Gastroesophageal sphincter (tissue), 4 donors: ENCODE measurements at places on chromosomes 13 and 19. TPM values are rescaled to one million over a fixed set of nuclear protein-coding genes. Genes with fewer than 3 reads are reported as not detected.

DNA sequence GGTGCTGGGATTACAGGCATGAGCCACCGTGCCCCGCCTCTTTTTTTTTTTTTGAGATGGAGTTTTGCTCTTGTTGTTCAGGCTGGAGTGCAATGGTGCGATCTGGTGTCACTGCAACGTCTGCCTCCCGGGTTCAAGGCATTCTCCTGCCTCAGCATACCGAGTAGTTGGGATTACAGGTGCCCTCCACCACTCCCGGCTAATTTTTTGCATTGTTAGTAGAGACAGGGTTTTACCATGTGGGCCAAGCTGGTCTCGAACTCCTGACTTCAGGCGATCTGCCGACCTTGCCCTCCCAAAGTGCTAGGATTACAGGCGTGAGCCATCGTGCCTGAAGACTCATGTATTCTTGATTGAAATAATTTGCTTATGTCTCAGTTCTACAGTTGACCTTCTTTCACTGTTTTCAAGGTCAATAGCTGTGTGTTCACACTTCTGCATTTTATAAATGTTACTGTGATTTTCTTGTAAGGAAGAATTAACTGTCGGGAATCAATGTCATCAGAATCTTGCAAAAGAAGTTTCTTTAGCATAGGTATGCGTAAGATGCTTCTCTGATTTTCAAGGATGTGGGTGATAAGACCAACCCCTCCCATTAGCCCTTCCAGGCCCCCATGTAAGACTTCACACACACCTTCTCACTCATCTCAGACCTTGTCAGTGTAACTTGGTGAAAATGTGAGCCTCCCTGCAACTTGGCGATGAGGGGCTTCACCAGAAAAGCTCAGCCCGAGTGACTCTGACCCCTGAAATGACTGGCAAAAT is 12.7 kb upstream of the ZNF701 start:
- H3K4me3 ChIP-seq: no peak overlapping the region
- H3K27ac ChIP-seq: no peak overlapping the region
- peaks cover 92% of the 10 kb centered on the region for H3K36me3 ChIP-seq
- ATAC-seq: no peak
- no peaks in the 10 kb centered on the region for H3K4me1 ChIP-seq
- H3K27me3 ChIP-seq: no peaks in the 10 kb centered on the region

- no peak for ATAC-seq
- H3K36me3 ChIP-seq: no peaks in the 10 kb centered on the region
- H3K4me1 ChIP-seq: no peaks in the 10 kb centered on the region
- H3K27me3 ChIP-seq: peaks cover 9% of the 10 kb centered on the region
- H3K27ac ChIP-seq: no peak overlapping the region
Measured at GRCh38 chr19:45244133-45244794, 943 bp downstream of the EXOC3L2 start.

GPR12 gene
- not detected for total RNA-seq

CASP14 gene
- not detected for total RNA-seq

GRCh38 chr13:109249780-109250528 is 536.4 kb downstream of the IRS2 start:
- no peak overlapping the region for H3K27ac ChIP-seq
- H3K4me3 ChIP-seq: no peak overlapping the region
- H3K4me1 ChIP-seq: no peaks in the 10 kb centered on the region

- H3K36me3 ChIP-seq: no peaks in the 10 kb centered on the region
- H3K27ac ChIP-seq: no peak overlapping the region
- no peaks in the 10 kb centered on the region for H3K4me1 ChIP-seq
- no peak for ATAC-seq
- no peak overlapping the region for H3K4me3 ChIP-seq
Measured at GRCh38 chr13:56317841-56318240, 822.9 kb upstream of the PRR20A start.

KATNAL1 gene
- 29.5 TPM for total RNA-seq

GRCh38 chr13:83153848-83154247 is 728.4 kb downstream of the SLITRK1 start:
- no peaks in the 10 kb centered on the region for H3K4me1 ChIP-seq
- no peaks in the 10 kb centered on the region for H3K27me3 ChIP-seq
- no peak for ATAC-seq
- H3K36me3 ChIP-seq: no peaks in the 10 kb centered on the region

DNA sequence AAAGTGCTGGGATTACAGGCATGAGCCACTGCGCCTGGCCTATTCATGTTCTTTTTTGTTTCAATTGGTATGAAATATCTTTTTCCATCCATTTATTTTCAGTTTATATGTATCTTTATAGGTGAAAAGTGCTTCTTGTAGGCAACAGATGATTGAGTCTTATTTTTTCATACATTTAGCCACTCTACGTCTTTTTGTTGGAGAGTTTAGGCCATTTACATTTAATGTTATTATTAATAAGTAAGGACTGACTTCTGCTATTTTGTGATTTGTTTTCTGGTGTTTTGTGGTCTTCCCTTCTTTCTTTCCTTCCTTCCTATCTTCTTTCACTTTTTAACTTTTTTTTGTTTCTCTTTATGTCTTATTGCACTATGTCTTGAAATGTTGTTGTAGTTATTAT is 16.7 kb upstream of the KBTBD7 start:
- no peak overlapping the region for H3K27ac ChIP-seq
- no peaks in the 10 kb centered on the region for H3K4me1 ChIP-seq
- no peaks in the 10 kb centered on the region for H3K36me3 ChIP-seq
- ATAC-seq: no peak
- H3K4me3 ChIP-seq: no peak overlapping the region
- no peaks in the 10 kb centered on the region for H3K27me3 ChIP-seq

- peaks cover 9% of the 10 kb centered on the region for H3K4me1 ChIP-seq
- H3K4me3 ChIP-seq: no peak overlapping the region
- no peak overlapping the region for H3K27ac ChIP-seq
Measured at GRCh38 chr13:26498656-26499601, 58.6 kb upstream of the WASF3 start.

DNA sequence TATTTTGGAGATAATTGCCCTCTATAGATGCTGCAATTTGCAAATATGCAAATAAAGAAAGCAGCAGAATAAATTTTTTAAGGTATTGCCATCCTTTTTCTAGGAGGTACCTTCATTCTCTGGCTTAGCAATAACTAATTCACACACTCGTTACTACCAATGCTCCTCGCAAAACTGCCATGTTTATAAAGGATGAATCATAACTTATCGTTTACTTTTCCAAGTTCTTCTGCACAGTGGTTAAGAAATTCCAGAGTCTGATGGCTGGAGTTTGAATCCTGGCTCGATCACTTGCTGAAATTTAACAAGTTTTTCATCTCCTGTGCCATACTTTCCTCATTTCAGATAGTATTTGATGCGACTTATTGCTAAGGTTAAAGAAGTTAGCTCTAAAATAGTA is 708.6 kb upstream of the KLHL1 start:
- H3K4me1 ChIP-seq: no peaks in the 10 kb centered on the region
- ATAC-seq: no peak
- no peak overlapping the region for H3K4me3 ChIP-seq
- no peaks in the 10 kb centered on the region for H3K27me3 ChIP-seq

- no peaks in the 10 kb centered on the region for H3K4me1 ChIP-seq
- no peak for ATAC-seq
- no peaks in the 10 kb centered on the region for H3K36me3 ChIP-seq
Measured at GRCh38 chr19:34393031-34393430, 11.2 kb upstream of the PDCD2L start.

TSC22D1 gene
- 389 TPM for total RNA-seq

TDRD12 gene
- 1.7 TPM for total RNA-seq

PRTN3 gene
- not detected for total RNA-seq

GRCh38 chr19:39595950-39596349 is 6.4 kb upstream of the LGALS13 start:
- no peak for ATAC-seq
- no peak overlapping the region for H3K27ac ChIP-seq
- H3K4me1 ChIP-seq: no peaks in the 10 kb centered on the region
- no peak overlapping the region for H3K4me3 ChIP-seq

- H3K27me3 ChIP-seq: no peaks in the 10 kb centered on the region
- no peak overlapping the region for H3K4me3 ChIP-seq
- no peaks in the 10 kb centered on the region for H3K36me3 ChIP-seq
- no peak for ATAC-seq
- H3K4me1 ChIP-seq: no peaks in the 10 kb centered on the region
Measured at GRCh38 chr13:76000131-76000530, 364.0 kb downstream of the LMO7 start.

GRCh38 chr13:98365302-98365701 is 188.2 kb upstream of the RNF113B start:
- H3K4me3 ChIP-seq: no peak overlapping the region
- no peak overlapping the region for H3K27ac ChIP-seq
- peaks cover 12% of the 10 kb centered on the region for H3K36me3 ChIP-seq
- ATAC-seq: no peak

GRCh38 chr19:53463263-53463662 is 4.3 kb upstream of the ZNF813 start:
- H3K27me3 ChIP-seq: peaks cover 31% of the 10 kb centered on the region
- H3K36me3 ChIP-seq: no peaks in the 10 kb centered on the region
- no peak overlapping the region for H3K4me3 ChIP-seq
- peak overlapping the region; percentile 61 for H3K27ac ChIP-seq

UQCR11 gene
- total RNA-seq: 95.9 TPM

ZNF552 gene
- 2.7 TPM for total RNA-seq

DNA sequence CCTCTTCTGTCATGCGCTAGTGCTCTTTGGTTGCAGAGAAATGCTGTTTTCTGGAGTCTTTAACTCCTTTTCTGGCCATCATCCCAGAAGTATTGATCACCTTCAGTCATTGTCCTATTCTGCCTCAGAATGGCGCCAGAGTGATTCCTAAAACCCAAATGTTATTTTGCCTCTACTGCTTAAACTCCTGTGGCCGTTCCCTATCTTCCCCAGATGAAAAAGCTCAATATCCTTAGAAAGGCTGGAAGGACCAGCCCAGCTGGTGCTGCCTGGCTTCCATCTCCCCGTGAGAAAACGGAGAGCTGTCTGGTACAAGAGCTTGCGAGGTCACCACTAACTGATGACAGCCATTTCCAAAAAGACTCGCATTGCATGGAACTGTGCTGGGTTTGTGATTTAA is 179.1 kb downstream of the RBM26 start:
- no peaks in the 10 kb centered on the region for H3K4me1 ChIP-seq
- no peaks in the 10 kb centered on the region for H3K27me3 ChIP-seq
- no peaks in the 10 kb centered on the region for H3K36me3 ChIP-seq
- H3K4me3 ChIP-seq: no peak overlapping the region
- ATAC-seq: no peak

GRCh38 chr19:45834970-45835369 is 19.9 kb upstream of the RSPH6A start:
- H3K27me3 ChIP-seq: no peaks in the 10 kb centered on the region
- H3K27ac ChIP-seq: no peak overlapping the region
- no peak overlapping the region for H3K4me3 ChIP-seq
- H3K36me3 ChIP-seq: peaks cover 100% of the 10 kb centered on the region

- peaks cover 14% of the 10 kb centered on the region for H3K36me3 ChIP-seq
- ATAC-seq: no peak
- H3K27ac ChIP-seq: no peak overlapping the region
- no peaks in the 10 kb centered on the region for H3K27me3 ChIP-seq
Measured at GRCh38 chr13:30457306-30457891, 8.3 kb downstream of the HMGB1 start.

DNA sequence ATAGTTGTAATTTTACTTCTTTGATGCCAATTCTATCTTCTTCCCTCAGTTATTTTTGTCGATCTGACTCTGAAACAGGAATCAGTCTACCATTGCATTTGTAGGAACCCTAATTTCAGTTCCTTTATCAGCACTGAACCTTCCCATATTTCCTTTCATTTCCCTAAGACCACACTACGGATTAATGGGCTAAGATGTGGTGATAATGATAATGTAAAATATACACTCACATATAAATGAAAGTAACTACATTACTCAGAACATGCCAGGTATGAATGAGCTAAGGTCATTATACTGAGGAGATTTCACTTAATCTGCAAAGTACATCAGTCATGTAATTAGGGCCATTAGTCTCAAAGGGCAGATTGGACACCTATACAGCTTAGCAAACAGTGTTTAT is 60.2 kb upstream of the RFC3 start:
- ATAC-seq: no peak
- H3K27me3 ChIP-seq: no peaks in the 10 kb centered on the region
- H3K27ac ChIP-seq: no peak overlapping the region
- H3K4me1 ChIP-seq: no peaks in the 10 kb centered on the region

PSG6 gene
- total RNA-seq: not detected

DNA sequence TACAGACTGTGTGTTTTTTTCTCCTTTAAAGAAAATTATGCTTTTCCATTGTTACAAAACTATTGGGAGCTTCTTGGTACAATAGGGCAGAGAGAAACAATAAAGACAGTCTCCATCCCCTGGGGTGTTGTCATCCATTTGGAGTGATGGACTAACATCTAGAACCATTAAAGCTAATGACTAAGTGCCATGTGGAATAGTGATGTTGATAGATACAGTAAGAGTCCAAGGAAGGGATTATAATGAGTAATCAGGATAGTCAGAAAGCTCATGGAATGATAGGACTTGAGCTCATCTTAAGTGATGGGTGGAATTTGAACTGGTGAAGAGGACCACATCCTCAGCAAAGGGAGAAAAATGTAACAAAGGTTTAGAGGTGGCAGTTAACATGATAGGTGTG is 24.1 kb upstream of the FRY start:
- ATAC-seq: no peak
- H3K27ac ChIP-seq: no peak overlapping the region
- H3K27me3 ChIP-seq: no peaks in the 10 kb centered on the region

GRCh38 chr13:31853643-31854326 is 114.5 kb downstream of the RXFP2 start:
- no peak overlapping the region for H3K4me3 ChIP-seq
- H3K27ac ChIP-seq: no peak overlapping the region
- no peaks in the 10 kb centered on the region for H3K27me3 ChIP-seq
- no peaks in the 10 kb centered on the region for H3K36me3 ChIP-seq
- ATAC-seq: no peak
- H3K4me1 ChIP-seq: no peaks in the 10 kb centered on the region

- ATAC-seq: no peak
- H3K4me3 ChIP-seq: no peak overlapping the region
- no peaks in the 10 kb centered on the region for H3K4me1 ChIP-seq
- no peaks in the 10 kb centered on the region for H3K36me3 ChIP-seq
- H3K27me3 ChIP-seq: peaks cover 38% of the 10 kb centered on the region
- no peak overlapping the region for H3K27ac ChIP-seq
Measured at GRCh38 chr19:33345163-33345562, 28.3 kb upstream of the CEBPG start.

GRCh38 chr19:44723952-44724319 is 24.6 kb upstream of the BCL3 start:
- no peak overlapping the region for H3K4me3 ChIP-seq
- H3K27me3 ChIP-seq: no peaks in the 10 kb centered on the region

GRCh38 chr13:86559901-86560300 is 760.7 kb upstream of the SLITRK6 start:
- H3K4me1 ChIP-seq: no peaks in the 10 kb centered on the region
- H3K27ac ChIP-seq: no peak overlapping the region
- no peak for ATAC-seq
- no peaks in the 10 kb centered on the region for H3K27me3 ChIP-seq
- no peak overlapping the region for H3K4me3 ChIP-seq

GRCh38 chr13:45412274-45413049 is 5.7 kb downstream of the SLC25A30 start:
- no peaks in the 10 kb centered on the region for H3K36me3 ChIP-seq
- H3K4me3 ChIP-seq: no peak overlapping the region
- peaks cover 47% of the 10 kb centered on the region for H3K4me1 ChIP-seq
- H3K27ac ChIP-seq: no peak overlapping the region
- H3K27me3 ChIP-seq: no peaks in the 10 kb centered on the region
